Dermis blood vessel endothelial cell (primary cell): ENCODE measurements at places on chromosomes 7 and 10. TPM values are rescaled to one million over a fixed set of nuclear protein-coding genes. Genes with fewer than 3 reads are reported as not detected.

The ZP3 gene
- 1.0 and 2.8 TPM in 2 replicates for total RNA-seq

The INA gene
- total RNA-seq, result 0.14 TPM in 1 of 2 replicates, not detected in the other

The ARMH3 gene
- 9.0 and 9.4 TPM in 2 replicates for total RNA-seq

The CNTNAP2 gene
- 0.23 TPM in 1 of 2 replicates, not detected in the other for total RNA-seq

The KLF14 gene
- under 0.01 TPM in 1 of 2 replicates, not detected in the other for total RNA-seq

The ST8SIA6 gene
- total RNA-seq, result 0.34 and 2.3 TPM in 2 replicates

The SHTN1 gene
- 1.0 and 2.9 TPM in 2 replicates for total RNA-seq

The C10orf67 gene
- total RNA-seq, result not detected in 2 replicates

The MEIG1 gene
- total RNA-seq, result not detected in 2 replicates

The EBLN1 gene
- total RNA-seq, result not detected in 2 replicates

The TMEM176B gene
- not detected in 2 replicates for total RNA-seq

The LLCFC1 gene
- not detected in 2 replicates for total RNA-seq

The KIF5B gene
- 155 and 227 TPM in 2 replicates for total RNA-seq
